ENCODE measurements at places on chromosomes 5 and 9.

DNA sequence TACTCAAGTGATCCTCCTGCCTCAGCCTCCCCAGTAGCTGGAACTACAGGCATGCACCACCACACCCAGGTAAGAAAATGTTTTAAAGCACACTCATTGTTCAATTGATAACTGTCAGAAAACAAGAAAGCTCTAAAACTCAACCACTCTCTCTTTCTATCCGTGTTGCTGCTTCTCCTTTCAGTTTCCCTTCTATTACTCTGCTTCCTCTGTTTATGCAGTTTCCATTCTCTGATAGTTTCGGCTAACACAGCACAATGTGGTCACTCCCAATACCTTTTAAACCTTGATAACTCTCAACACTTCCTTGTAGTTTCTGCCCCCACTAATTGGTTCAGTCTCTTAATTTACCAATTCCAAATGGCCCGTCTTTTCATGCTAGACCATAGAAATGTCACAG, 59.2 kb upstream of the NR4A3 start:
- peak; percentile 9 for DNase-seq

DNA sequence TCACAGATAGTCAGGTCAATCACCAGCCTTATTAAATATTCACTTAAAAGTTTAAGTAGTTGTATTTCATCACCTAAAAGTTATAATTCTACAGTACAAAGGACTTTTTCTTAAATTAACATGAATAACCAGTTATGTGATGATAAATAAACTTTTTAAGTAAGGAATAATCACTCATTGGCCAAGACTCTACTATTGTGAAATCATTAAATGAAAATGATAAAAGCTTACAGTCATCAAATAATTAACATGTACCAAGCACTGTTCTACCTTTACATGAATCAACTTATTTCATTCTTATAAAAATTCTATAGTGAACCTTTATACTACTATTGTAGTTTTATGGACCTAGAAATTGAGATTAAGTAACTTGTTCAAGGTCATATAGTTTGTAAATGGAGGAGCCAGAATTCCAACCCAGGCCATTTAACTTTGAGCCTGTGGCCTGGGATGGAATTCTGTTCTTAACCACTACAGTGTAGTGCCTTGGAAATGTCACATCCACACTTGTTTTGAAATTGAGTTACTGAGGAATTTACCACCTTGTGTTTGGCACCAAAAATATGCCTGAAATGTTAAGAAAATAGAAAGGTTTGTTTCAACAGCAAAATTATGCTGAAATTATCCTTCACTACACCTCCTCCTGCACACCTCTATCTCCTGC, 32.8 kb upstream of the MSANTD3 start:
- DNase-seq, result no peak

GRCh38 chr5:159405611-159406031, 75.3 kb upstream of the IL12B start:
- DNase-seq, result peak; percentile 43

DNA sequence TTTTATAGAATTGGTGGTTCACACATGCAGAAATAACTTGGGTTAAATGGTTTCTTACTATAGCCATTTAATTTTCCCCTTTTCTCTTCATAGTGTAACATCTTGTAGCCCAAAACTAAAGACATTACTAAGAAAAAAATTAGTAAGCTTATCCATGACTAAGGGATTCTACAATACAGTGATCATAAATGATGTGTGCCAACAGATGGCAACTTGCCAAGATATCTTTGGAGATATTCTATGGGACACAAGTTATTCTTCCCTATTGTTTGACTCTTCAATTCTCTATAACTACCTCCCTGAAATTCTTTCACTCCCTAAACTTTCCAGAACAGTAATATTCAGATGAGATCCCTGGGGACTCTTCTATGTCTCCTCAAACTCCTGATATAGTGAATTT, 580.6 kb downstream of the PTPRD start:
- DNase-seq, result no peak

DNA sequence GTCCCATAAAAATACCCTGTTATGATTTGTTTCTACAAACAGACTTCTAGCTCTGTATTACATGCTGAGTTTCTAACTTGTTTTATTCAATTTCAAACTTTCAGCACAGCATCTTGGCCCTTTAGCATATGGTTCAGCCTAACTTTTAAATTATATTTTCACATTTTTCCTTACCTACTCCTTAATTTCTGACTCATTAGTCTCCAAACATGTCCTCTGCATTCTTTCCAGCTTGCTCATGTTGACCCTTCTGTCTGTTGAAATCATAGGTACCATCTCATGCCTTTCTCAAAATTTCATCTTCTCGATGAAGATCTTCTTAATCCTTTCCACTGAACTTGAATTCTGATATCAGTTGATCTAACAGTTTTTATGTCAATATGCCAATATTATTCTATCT, 200.9 kb upstream of the RIOK2 start:
- no peak for DNase-seq

Data from inflammatory macrophage (primary cell).